Activated B cell treated with CpG ODN at 0.5 μM for 24 hours (primary cell): ENCODE measurements at places on chromosomes 3 and 15.

- no peak for DNase-seq
- no peak overlapping the region for H3K27ac ChIP-seq
- H3K36me3 ChIP-seq = no peaks in the 10 kb centered on the region
Measured at GRCh38 chr15:56613811-56614210, 119.5 kb downstream of the ZNF280D start.

- peaks cover 8% of the 10 kb centered on the region for H3K4me1 ChIP-seq
- no peaks in the 10 kb centered on the region for H3K27me3 ChIP-seq
- H3K36me3 ChIP-seq = no peaks in the 10 kb centered on the region
- H3K27ac ChIP-seq = no peak overlapping the region
Measured at GRCh38 chr3:20323307-20323927, 137.4 kb upstream of the SGO1 start.

- H3K36me3 ChIP-seq = no peaks in the 10 kb centered on the region
- H3K27me3 ChIP-seq = peaks cover 3% of the 10 kb centered on the region
- no peak overlapping the region for H3K4me3 ChIP-seq
- DNase-seq = no peak
- no peak overlapping the region for H3K27ac ChIP-seq
- no peaks in the 10 kb centered on the region for H3K4me1 ChIP-seq
Measured at GRCh38 chr3:123783050-123783689, 101.0 kb downstream of the MYLK start.

DNA sequence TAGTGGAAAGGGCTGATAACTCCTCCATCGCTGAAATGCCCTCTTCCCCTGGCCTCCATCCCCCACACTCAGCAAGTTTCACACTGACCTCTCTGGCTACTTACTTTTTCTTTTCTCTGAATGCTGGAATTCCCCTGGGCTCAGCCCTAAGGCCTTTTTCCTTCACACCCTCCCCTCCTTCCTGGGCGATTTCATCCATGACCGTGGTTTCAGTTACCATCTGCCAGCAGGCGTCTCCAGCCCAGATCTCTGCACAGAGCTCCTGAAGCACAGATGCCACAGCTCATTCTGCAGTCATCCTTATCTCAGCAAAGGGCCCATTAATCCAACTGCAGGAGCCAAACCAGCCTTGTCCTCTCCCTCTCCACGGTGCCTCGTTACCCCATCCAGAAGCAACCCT lies 114.0 kb downstream of the RFTN1 start:
- H3K36me3 ChIP-seq = peaks cover 68% of the 10 kb centered on the region
- H3K4me1 ChIP-seq = peaks cover 38% of the 10 kb centered on the region
- H3K27me3 ChIP-seq = no peaks in the 10 kb centered on the region
- peak overlapping the region; percentile 26 for H3K27ac ChIP-seq
- H3K4me3 ChIP-seq = no peak overlapping the region

GRCh38 chr3:53849916-53850315 lies 3.5 kb downstream of the IL17RB start:
- H3K27me3 ChIP-seq = peaks cover 19% of the 10 kb centered on the region
- no peaks in the 10 kb centered on the region for H3K36me3 ChIP-seq
- DNase-seq = no peak
- H3K4me1 ChIP-seq = peaks cover 14% of the 10 kb centered on the region
- no peak overlapping the region for H3K27ac ChIP-seq
- H3K4me3 ChIP-seq = no peak overlapping the region

DNA sequence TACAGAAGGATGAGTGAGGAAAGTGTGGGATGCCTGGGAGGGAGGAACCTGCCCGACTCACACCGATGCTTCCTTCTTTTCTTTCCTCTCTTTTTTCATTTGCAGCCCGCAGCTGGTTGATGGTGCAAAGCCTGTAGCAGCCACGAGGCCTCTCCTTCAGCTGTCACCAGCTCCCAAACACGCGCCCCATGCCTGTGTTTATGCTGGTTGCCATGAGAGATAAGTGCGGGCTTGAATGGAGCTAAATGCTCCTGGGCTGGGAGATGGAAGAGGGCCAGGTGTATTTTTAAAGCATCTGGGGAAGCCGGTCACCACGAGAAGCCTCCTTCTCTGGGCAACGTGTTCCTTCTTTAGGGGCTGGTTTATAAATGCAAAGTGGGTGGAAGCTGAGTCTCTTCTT lies 9.3 kb downstream of the COLQ start:
- H3K36me3 ChIP-seq = no peaks in the 10 kb centered on the region
- no peaks in the 10 kb centered on the region for H3K27me3 ChIP-seq
- no peak overlapping the region for H3K4me3 ChIP-seq
- no peak overlapping the region for H3K27ac ChIP-seq
- H3K4me1 ChIP-seq = no peaks in the 10 kb centered on the region
